D341Med (cell line): ENCODE measurements at places on chromosomes 1 and 21.

GRCh38 chr1:247337250-247337746 lies 5.6 kb upstream of the ZNF496 start:
- DNase-seq, result no peak

GRCh38 chr1:12209495-12209832 lies 20.4 kb upstream of the VPS13D start:
- DNase-seq, result no peak

GRCh38 chr21:34599534-34600101 lies 15.3 kb downstream of the RCAN1 start:
- DNase-seq, result no peak

DNA sequence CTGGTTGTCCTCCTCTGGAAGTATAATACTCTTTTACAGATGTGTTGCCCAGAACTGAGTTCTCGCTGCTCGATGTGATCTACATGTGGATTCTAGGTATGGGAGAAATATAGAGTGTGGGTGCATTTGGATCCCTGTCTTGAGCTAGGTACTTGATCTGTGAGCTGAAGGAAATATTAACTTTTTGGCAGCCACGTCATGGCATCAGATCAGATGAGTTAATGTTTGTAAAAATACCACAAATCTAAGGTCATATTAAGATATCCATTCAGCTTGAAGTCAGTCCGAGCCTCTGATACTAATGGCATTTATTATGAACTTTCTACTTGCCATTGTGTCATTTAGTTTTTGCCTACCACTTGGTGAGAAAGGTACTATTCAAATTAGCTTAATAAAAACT lies 24.6 kb downstream of the MAPKAPK2 start:
- DNase-seq, result no peak

DNA sequence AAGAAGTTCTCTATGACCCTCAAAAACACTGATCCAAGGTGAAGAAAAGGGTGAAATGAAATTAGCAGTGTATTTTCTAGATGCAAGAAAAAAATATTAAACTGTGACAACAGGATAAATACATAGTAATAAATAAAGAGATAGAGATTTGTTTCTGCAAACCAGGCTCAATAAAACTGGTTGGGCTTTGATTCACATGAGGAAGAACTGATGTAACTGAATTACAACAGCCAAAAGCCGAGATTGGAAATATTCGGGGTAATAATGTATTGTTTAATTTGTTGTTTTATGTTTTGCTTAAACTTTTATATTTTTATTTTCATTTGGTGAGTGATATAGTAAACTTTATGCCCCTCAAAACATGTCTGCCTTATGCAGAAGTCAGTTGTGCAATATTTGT lies 285.0 kb downstream of the BRINP3 start:
- DNase-seq, result no peak

DNA sequence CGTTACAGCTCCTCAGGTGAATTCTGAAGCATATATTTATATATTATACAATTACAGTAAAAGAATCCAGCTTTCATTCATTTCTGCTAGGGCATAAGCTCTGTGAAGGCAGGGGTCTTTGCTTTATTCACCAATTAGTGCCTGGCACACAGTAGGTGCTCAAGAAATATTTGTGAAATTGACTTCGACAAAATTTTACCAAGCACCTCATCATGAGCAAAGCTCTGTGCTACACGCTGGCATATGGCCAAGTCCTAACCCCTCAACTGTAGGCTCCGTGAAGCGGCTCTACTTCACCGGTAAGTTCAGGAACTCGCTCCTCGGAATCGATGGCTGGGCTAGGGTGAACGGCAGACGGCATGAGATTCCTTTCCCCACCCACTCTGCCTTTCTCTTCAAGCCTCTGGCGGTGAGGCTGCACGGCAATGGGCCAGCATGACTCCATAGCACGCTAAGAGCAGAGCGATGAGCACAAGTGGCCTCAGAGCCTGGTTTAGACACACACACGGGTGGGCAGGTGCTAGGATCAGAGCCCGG lies 8.7 kb downstream of the C1orf174 start:
- DNase-seq, result no peak

DNA sequence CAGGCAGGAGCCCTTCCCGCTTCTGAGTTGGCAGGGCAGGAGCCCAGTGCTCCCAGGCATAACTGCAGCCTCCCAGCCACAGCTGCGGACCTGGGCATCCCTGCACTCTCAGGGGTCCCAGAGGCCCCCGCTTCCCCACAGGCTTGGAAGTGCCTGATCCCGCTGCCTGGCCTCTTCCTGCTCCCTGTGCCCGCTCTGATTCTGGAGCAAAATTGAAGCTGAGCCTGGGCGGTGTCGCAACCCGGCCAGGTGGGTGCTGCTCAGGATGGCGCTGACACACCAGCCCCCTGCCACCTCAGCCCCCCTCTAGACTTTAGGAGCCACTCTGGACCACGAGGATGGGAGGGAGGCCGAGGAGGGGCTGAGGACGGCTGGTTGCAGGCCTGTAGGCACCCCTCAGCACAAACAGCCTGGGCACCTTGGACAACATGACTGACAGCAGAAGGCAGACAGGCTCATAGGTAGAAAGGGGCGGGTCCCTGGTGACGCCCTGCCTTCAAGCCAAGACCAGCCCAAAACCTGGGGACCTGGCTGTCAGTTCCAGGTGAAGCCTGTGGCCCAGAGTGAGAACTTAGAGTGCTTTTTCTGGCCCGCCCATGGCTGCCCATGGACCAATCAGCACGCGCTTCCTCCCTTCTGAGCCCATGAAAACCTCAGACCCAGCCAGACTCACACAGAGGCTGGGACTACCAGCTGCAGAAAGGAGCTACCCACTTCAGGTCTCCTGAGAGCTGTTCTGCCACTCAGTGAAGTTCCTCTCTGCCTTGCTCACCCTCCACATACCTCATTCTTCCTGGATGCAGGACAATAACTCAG lies 7.2 kb downstream of the HLCS start:
- DNase-seq, result no peak

DNA sequence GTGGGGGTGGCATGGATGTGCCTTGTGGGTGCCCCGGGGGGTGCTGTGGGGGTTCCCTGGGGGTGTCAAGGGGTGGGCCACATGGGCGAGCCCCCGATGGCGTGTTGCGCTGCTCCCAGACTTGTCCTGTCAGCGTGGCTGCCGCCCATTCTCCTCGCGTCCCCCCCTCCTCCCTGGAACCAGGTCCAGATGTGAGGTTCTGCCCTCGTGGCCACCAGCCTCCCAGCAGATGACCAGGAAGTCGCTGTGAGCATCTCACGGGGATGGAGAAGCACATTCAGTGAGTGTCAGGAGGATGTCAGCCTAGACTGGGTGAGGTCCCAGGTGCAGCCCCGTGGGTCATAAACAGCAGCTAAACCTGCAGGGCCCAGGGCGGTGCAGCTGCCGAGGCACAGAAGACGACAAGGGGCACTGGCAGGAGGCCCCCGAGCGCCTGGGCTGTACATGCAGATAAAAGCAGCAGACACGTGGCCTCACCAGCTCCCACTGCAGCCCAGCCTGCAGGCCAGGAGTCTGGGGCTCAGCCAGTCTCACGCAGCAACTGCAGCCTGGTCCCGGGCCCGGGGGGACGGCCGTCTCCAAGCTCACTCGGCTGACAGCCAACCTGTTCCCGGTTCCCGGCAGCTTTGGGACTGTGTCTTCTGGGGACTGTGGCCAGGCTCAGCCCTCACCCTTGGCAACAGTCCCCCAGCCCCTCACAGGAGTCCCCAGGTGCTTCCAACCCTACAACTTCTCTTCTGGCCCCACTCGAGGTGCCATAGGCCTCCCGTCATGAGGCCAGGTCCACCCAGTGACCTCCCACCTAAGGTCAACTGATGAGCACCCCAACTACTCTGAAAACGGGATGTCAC lies 17.5 kb upstream of the COL6A2 start:
- DNase-seq, result peak; percentile 46

GRCh38 chr1:12621346-12622335 lies 3.6 kb upstream of the DHRS3 start:
- no peak for DNase-seq

- no peak for DNase-seq
Measured at GRCh38 chr21:22438428-22439086, 1440.3 kb downstream of the NCAM2 start.

GRCh38 chr1:198179556-198179981 lies 22.8 kb downstream of the NEK7 start:
- DNase-seq, result no peak

GRCh38 chr1:43239484-43239883 lies 30.3 kb upstream of the TMEM125 start:
- DNase-seq, result no peak

- DNase-seq, result no peak
Measured at GRCh38 chr1:220157738-220158137, 63.8 kb downstream of the IARS2 start.

GRCh38 chr1:226203655-226204054 lies 17.1 kb upstream of the ACBD3 start:
- no peak for DNase-seq

DNA sequence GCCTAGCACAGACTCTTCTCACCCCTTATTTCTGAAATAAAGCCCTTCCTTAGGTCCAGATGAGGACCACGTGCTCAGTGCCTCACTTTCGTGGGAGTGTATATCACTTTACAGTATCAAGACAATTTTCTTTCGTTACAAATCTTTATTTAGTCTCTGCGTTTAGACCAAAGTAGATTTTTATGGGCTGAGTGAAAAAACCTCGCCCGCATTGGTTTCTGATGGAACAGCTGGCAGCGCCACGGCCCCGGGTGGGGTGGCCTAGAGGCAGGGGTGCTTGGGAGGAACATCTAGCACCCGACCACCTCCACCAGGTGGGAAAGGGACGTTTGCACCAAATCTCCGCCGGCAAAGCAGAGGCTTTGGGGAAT lies 7.6 kb downstream of the SIM2 start:
- DNase-seq, result no peak

DNA sequence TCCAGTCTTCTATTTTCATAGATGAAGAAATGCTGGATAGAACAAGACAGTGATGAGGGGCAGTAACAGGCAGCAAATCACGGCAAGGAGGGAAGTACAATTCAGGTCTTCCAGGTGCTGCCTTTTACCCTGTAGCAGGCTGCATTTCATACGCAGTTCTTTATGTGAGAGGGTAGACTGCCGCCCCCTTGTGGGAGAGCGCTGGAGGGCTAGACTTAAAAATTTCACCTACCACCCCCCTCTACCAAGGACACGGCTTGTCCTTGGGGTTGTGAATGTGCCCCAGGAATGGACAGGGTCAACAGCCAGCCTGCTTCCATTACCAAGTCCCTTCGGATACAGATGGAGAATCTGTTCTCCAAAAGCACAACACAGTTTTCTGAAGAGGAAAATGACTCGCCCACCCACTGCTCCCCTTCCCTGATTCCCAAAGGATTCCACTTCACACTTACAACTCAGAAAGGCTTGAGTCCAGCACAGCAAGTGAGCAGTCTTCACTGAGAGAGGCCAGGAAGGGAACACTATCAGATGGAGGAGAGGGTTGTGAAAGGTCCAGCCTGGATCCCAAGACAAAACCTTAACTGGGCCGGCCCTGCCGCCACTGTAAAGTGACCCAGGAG lies 7.4 kb downstream of the WDR77 start:
- peak; percentile 58 for DNase-seq

DNA sequence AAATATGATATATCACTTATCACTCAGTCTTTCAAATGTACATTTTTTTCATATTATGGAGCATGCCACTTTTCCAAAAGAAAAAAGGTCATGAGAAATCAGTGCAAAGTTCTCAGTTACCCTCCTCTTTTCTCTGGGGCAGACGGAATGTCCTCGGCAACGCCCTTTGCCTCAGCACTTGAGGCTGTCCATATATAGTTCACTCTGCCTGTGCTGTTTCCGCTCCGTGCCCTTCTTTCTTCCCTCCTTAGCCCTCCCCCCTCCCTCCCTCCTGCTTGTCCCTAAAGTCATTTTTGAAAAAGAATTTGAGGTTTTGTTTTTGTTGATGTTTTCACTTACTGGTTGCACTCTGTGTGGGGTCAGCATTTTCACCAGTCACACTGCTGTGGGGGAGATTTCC lies 5.4 kb downstream of the BARHL2 start:
- DNase-seq, result no peak

DNA sequence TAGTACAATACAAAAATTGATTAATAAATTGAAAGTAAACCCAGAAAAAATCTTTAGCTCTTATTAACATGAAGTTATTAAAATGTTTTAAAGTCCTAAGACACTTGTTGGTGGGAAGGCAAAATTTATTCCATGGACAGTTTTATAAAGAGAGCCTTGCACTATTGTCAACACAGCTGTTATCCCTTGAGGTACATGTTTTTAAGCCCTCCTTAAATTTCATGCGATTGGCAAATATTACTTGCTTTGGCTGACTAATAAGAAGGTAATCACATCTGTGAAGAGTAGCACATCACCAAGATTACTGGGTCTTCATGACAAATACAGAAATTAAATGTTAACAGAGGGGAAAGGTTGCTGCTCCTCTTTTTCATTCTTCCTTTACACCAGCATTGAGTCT lies 611.1 kb downstream of the BRINP3 start:
- no peak for DNase-seq

DNA sequence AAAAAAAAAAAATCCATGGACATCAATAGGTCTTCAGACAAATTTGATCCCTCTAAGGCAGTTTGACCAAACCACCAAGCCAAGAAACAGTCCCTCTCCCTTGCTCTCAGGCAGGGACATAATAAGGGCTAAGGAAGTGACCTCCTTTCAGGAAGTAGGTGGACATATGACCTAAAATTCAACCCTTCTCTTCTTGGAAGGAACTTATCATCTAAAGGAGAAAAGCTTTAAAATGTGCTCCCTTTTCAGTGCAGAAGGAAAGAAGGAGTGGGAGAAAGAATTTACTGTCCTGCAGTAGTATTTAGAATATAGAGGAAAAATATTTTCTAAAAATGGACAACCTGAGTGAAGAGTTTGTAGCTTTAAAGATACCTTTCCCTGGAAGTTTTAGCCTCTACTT lies 118.1 kb downstream of the DTL start:
- DNase-seq, result no peak

DNA sequence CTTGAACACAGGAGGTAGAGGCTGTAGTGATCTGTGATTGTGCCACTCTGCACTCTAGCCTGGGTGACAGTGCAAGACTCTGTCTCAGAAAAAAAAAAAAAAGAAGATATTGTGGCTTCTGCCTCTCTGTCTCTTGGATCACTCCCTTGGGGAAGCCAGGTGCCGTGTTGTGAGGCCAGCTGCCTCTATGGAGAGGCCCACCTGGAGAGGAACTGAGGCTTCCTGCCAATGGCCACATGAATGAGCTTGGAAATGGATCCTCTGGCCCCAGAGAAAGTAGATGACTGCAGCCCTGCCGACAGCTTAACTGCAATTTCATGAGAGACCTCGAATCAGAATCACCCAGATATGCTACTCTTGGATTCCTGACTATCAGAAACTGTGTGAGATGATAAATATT lies 19.7 kb upstream of the AK2 start:
- no peak for DNase-seq

DNA sequence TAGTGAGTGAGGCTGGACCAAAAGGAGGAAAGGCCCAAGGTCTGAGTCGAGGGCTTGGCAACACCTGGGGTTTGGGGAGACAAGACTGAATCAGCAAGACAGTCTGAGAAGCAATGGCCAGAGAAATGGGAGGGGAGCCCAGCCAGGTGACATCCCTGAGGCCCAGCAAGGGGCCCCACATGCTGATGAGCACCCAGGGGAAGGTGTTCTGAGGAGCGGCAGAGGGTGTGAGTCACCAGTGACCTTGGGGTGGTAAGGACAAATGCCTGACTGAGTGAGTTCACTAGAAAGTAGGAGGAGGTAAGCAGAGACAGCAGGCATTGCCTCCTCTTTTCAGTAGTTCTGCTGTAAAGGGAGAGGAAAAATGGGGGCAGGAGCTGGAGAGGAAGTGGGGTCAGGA lies 192.4 kb upstream of the GALNT2 start:
- no peak for DNase-seq
